GM20000 (cell line): ENCODE measurements at places on chromosomes 5 and 9.

GRCh38 chr5:149406203-149406978 is 27.3 kb upstream of the IL17B start:
- no peak for DNase-seq

GRCh38 chr5:109693535-109694400 is 4.0 kb downstream of the MAN2A1 start:
- no peak for DNase-seq

- no peak for DNase-seq
These were observed 212.6 kb upstream of the MSX2 start for GRCh38 chr5:174511714-174512253.

- DNase-seq = peak; percentile 57
These were observed 45.6 kb downstream of the FOXI1 start for GRCh38 chr5:170151097-170151831.

DNA sequence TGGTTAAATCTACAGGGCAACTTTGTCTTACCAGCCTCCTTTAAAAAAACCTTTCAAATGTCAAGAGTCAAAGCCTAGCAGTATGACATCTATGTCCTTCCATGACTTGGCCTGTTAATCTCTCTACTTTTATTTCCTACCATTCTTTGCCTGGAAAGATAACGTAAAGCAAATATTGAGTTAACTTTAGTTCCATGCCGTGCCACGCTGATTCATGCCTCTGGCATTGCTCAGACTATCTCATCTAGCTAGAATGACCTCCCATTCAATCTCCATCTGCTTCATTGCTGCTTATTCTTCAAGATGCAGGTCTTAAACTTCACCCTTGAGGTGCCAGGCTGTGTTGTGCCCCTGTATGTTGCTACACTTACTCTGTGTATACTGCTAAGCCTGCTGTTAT is 729.8 kb downstream of the EFNA5 start:
- no peak for DNase-seq

GRCh38 chr9:97543561-97543960 is 42.1 kb downstream of the TMOD1 start:
- DNase-seq = no peak

GRCh38 chr5:116789522-116789921 is 214.9 kb upstream of the SEMA6A start:
- DNase-seq = no peak

GRCh38 chr5:14451871-14452270 is 129.7 kb upstream of the OTULINL start:
- no peak for DNase-seq

DNA sequence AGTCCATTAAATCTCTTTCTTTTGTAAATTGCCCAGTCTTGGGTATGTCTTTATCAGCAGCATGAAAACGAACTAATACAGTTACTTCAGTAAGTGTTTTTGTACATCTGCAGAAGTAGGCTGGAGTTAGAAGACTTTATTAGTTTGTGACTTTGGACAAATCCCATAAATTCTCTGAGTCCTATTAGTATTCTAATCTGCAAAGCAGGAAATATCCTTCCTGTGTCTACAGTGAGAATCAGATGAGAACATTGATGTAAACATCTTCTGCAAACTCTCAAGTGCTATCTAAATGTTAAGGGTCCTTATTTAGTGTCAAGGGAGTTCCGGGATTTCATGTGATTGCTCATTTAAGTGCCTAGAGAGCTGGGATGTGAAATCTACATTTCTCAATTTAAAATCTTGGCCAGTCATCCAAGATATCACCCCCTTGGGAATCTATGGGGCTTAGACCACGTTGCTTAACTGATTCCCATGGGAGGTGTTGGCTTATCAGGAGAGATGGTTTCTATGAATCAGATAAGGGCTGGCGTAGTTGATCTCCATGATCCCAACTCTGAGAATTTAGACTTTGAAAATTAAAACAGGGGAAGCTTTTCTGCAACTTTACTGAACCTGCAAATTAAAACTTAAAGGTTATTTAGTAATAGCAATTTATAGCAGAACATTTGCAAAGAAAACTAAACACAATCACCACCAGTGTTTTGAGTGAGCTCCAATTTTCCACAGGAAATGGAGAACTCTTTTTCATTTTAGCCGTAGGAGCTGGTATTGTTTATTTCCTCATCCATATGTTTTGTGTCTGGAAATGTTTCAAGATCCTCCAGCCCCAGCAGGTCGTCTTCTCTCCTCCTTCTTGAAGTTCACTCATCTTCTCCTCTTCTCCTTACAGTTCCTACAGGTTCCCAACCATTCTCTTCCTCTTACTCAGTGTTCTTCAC is 241.6 kb upstream of the CD180 start:
- DNase-seq = no peak

DNA sequence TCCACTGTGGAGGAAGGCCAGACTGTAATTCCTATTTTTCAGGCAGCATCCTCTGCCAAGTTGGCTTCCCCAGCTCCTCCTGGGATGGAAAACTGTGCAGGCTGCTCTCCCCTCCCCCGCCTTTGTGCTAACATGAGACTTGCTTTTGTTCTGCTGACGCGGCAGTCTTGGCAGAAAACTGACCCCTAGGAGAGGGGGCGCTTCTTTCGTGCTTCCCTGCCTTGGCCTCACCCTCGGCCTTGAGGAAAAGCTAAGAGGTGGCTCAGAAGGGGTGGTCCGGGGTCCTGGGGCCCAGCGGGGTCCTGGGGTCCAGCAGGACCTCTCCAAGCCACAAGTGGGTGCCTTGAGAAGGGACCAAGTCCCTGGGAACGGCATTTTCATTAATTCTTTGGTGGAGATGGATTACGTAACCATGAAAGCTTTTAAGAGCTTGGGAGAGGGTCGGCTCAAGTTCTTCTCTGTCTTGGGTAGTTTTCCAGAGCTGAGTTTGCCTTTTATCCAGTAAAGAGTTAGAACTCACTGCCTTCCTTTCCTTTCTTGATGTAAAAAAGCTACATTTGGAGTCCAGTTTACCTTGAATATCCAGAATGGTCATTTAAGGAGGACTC is 51.0 kb downstream of the SH3PXD2B start:
- no peak for DNase-seq

DNA sequence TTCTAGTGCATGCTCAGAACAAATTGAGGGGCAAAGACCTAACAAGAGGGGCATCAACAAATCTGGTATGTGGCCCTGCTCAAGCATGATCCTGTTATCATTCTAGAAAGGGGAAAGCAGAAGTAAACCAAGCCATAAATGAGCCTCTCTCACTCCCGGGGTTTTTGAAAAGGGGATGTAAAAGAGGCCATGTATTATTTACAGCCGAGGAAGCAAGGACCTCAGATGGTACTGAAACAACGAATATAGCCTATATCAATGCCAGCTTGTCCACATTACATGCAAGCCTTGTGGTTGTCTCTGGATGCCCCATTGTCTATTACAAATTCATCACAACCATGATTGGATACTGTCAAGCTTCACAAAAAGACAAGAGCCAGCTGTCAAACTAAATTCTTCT is 211.3 kb downstream of the DCP2 start:
- DNase-seq = no peak

DNA sequence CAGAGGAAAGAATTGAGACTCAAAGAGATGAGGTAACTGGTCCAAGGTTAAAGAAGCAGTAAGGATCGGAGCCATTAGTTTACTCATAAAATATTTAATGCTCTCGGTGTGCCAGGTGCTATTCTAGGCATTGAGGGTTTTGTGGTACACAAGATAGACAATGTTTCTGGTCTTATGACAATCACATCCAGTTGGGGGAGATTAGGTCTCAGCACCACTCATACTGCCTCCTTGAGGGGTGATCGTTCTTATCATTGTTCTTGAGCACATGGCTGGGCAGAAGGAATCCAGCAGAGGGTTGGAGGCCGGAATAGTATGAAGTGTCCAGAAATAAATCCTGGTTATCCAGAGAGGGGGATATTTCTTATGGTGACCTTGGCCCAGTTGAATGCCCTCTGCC is 40.7 kb upstream of the LCP2 start:
- DNase-seq = no peak

DNA sequence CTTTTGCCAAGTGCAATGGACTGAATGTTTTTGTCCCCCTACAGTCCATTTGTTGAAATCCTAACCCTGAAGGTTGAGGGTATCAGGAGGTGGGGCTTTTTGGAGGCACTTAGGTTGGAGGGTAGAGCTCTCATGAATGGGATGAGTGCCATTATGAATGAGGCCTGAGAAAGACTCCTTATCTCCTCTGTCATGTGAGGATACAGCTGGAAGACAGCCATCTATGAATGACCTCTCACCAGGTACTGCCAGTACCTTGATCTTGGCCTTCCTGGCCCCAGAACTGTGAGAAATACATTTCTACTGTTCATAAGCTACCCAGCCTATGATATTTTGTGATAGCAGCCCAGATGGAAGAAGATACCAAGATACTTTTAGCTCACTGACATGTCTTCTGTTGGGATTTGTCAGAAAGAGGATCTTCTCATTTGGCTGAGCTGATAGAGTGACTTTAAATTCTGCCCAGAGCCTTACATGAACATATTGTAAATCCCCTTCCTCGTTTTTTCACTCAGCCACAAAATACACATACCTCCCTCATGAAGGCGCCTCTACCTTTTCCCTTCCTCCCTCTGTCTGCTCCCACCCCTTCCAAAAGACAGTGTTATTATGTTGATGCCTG is 256.4 kb downstream of the PDZD2 start:
- no peak for DNase-seq

GRCh38 chr9:86902176-86902575 is 45.1 kb downstream of the GAS1 start:
- DNase-seq = no peak

- DNase-seq = no peak
These were observed 106.1 kb downstream of the THBS4 start for GRCh38 chr5:80141147-80141671.

DNA sequence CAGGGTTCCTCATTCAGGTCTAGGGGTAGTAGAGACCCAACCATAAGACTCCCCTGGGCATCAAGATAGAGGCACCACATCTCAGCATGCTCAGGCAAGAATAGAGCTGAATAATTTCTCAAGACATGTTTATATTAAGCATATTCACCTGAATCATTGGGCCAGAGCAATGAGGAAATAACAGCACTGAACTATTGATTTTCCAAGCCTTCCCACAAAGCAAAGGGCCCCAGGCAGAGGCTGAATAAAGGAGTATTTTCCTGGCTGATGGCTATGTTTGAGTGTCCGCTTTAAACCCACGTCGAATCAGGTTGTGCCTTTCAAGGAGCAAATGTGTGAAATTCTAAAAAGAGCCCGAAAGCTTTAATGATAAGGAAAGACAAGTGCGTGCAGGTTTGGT is 129.2 kb downstream of the HSD17B3 start:
- DNase-seq = no peak

- no peak for DNase-seq
These were observed 207.2 kb downstream of the ADAMTS12 start for GRCh38 chr5:33684496-33685159.

DNA sequence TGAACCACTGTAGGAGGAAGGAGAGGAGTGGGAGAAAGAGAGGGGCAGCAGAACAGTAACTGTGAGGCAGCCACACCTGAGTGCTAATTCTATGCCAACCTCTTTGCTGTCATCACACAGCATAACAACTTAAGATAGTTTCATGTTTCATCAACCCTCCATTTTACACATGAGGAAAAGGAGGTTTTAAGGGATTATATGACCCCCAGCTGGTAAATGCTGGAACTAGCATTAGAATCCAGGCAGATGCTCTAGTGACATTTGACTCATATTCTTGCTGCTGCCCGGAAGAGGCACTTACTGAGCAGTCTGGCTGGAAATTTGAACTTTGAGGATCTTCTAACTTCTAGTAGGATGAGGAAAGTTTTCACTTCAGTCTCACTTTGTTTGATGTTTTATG is 24.1 kb upstream of the VLDLR start:
- no peak for DNase-seq

GRCh38 chr5:180208435-180209081 is 453 bp downstream of the RASGEF1C start:
- no peak for DNase-seq

GRCh38 chr5:100790170-100790665 is 112.9 kb downstream of the ST8SIA4 start:
- no peak for DNase-seq

- no peak for DNase-seq
These were observed 102.2 kb upstream of the CLINT1 start for GRCh38 chr5:157961176-157961575.

DNA sequence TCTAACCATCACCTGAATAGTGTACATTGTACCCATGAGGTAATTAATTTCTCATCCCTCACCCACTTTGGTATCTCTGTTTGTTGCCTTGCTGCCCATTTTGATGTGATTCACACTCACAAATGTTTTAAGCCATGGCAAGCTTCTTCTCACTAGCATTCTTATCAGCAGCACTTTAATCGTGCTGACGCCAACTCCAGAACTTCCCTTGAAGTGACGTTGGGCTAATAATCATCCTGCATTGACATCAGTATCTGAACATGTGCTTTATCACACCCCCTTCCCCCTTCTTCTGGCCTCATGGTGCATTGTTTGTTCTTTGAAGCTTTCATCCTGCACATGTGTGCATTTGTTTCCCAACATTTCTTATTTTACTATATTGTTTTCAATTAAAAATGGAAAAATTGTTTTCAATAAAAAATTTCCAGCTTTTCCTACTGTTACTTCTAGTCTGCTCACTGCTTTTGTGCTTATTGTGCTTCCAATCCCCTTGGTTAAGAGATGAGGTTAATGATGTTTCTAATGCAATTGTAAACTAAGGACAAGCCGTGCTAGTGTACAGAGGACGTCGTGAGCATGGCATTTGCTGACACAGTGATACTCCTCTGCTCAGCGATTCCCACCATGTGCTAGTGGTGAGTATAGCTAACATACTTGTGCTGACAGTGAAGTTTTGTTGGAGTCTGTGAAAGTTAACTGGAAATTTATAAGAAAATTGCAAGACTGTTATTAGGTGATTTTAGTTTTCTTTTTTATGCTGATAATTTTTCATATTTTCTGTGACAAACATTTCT is 238.5 kb downstream of the KDM4C start:
- DNase-seq = no peak

GRCh38 chr5:37015795-37016666 is 139.5 kb downstream of the NIPBL start:
- no peak for DNase-seq

DNA sequence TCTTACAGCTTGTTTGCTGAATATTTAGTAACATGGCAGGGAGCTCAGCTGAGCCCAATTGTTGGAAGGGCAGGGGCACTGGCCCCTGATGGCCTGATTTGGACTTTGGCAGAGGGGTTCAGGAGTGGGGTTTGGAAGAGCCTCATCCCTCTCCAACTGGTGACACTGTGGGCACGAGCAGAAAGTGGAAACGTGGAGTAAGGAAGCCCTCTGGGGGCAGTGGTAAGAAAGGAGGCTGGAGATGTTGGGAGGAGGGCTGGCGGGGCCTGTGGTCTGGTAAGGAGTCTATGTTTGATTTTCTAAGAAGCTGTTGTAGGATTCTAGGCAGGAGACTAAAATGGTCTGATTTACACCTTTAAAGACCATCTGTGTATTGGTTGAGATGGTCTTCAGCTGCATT is 208.9 kb downstream of the HSPA4 start:
- DNase-seq = no peak

GRCh38 chr9:131886826-131887225 is 146.9 kb upstream of the RAPGEF1 start:
- no peak for DNase-seq

GRCh38 chr9:87498046-87498810 is 561 bp downstream of the DAPK1 start:
- peak; percentile 75 for DNase-seq
